IPS DF 6.9 (cell line): ENCODE measurements at places on chromosomes 12 and 14.

- no peak for DNase-seq
Measured at GRCh38 chr14:104546591-104547309, 32.8 kb upstream of the C14orf180 start.

DNA sequence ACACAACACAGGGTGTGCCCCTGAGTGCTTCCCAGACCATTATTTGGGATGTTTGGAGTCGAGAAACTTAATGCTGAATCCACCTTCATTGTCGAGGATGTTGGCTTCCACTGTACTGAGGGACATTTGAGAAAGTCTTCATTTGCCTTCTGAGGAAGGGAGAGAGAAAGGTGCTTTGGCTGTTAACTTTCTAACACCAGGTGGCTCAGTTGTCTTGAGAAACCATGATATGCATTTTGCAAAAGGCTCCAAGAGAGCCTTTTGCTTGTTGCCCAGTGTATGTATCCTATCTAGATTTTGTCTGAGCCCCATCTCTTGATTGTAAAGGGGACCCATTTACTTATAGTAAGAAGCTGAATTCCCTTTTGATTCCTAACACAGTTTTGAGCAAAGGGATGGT, 28.6 kb upstream of the NRXN3 start:
- no peak for DNase-seq

DNA sequence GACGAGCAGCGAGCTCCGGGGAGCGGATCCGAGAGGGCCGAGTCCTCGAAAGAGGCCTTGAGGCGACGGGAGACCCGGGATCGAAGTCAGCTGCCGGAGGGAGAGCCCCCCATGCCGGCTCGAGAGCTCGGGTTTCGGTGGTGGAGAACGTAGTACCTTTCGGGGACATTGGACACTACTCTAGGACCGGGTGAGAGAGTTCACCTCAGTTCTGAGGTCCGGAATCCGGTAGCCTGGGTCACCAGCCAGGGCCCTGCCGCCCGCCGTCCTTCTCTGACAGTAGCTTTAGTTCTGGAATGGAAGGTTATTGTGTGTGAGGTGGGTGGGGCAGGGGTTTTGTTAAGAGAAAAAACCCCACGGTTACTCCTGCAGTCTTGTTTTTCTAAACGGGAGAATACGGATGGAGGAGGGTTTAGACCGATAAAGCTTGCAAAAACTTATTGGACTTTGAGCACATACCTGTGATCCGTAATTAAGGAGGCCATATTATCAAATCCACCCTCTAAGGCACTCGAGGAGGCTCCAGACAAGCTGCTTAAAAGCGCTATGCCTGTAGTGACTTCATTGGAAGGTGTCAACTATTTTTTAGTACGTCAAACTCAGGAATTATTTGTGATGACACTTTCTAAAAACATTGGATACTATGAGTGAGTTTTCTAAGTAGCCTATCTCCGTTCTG, 765 bp downstream of the SCYL2 start:
- DNase-seq, result no peak

GRCh38 chr12:60920841-60921495, 1325.1 kb downstream of the SLC16A7 start:
- DNase-seq, result no peak

GRCh38 chr12:118126119-118126757, 9.7 kb upstream of the PEBP1 start:
- DNase-seq, result no peak

DNA sequence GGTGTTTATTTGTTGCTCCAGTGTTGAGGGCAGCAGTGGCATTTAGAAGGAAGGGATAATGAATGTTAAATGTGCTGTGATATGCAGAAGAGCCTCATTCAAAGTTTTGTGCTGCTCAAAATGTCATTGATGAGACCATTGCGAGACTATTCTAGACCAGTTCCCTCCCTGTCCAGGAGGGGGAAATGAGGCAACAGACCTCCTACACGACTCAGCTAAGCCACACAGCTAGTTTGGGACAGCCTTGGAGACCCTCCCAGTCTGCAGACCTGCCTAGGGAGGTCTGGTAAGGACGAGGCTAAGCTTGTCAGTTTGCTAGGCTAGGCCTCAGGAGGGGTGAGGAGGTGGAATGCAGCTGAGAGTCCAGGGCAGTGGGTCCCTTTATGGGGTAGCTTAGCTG, 116.0 kb downstream of the NRXN3 start:
- no peak for DNase-seq

GRCh38 chr12:49866859-49867569, 24.1 kb upstream of the BCDIN3D start:
- DNase-seq, result peak; percentile 54

DNA sequence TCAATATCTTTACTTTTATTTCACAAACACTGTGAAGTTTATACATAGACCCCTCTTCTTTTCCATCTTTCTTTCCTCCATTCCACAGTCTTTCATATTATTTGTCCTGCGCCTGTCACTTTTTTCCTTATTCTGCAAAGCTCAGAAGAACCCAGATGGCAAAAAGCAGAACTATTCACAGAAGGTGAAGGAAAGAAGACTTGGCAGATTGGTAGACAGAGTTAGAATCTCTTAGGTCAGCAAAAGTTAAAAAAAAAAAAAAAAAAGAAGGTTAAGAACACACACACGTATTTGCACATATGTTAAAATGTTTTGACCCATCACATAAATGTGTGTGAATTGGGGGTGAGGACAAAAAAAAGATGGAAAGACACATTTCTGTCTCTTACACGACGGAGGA, 50.3 kb upstream of the ABCC9 start:
- no peak for DNase-seq

GRCh38 chr12:112243255-112244110, 118.1 kb downstream of the TRAFD1 start:
- no peak for DNase-seq

DNA sequence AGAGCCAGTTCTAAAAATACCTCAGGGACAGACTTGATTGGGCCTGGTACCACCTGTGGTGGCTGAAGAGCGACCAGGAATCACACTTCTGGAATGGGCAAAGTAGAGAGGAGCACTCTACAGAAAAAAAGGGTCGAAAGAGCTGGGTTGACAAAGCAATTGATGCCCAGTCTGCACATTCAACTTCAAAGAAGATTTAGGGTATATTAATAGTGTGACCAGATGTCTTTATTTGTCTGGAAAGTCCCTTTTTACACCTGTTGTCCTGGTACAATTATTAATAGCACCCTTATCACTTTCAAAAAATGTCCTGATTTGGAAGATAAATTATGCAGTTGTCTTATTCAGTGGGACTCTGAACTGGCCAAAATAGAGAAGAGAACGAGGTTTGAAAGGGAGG, 137.5 kb downstream of the DYRK2 start:
- no peak for DNase-seq

- DNase-seq, result no peak
Measured at GRCh38 chr14:52060080-52060479, 8.8 kb downstream of the NID2 start.

GRCh38 chr14:73463411-73463810, 5.1 kb upstream of the NUMB start:
- no peak for DNase-seq

DNA sequence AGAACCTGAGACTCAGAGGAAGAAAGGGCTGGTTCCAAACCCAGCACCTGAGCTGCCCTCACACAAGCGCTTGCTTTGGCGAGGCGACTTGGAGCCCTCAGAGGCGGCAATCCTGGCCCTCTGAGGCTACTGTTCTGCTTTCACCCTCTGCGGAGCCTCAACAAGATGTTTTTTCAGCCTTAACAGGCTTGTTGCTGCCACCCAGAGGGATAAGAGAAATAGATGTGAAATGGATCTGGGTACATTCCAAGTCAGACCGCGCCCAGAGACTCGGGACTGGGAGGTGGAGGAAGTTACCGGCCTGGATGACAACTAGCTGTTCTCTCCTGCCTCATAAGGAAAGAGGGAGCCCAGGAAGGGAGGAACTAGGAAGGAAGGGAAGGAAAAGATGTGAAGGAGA, 89.6 kb downstream of the TTC7B start:
- no peak for DNase-seq

- DNase-seq, result no peak
Measured at GRCh38 chr12:78555802-78556201, 308.8 kb upstream of the SYT1 start.

DNA sequence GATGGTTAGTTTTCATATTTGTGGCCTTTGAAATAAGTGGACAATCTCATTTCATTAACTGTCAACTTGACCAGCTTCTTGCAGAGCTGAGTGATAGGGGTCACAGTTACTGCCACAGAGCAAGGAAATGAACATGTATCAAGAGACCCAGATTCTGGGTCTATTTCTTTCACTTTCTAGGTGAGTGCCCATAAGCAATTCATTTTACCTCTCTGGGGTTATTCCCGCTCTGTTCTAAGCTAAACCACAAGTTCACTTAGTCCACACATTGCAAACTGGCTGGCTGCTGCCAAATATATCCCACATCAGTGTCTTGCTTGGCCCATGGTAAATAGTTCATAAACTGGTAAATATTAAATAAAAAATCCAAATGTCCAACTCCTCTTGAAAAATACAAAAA, 29.9 kb downstream of the GPHB5 start:
- no peak for DNase-seq

DNA sequence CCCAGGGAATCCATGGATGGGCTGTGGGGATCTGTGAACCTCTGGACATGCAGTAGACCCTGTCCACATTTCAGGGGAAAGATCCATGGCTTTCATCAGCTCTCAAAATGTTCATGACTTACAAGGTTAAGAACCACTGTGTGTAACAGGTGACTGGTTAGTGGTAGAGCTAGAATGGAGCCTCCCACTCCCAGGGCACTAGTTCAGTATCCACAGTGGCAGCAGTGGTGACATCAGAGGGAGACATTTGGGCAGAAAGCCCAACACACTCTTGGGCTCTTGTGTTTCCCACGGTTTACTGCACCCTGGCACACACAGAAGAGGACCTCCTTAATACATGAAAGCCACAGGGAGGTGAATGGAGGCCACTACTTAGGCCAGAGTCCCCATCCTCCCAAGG, 9.1 kb downstream of the KRT74 start:
- no peak for DNase-seq

DNA sequence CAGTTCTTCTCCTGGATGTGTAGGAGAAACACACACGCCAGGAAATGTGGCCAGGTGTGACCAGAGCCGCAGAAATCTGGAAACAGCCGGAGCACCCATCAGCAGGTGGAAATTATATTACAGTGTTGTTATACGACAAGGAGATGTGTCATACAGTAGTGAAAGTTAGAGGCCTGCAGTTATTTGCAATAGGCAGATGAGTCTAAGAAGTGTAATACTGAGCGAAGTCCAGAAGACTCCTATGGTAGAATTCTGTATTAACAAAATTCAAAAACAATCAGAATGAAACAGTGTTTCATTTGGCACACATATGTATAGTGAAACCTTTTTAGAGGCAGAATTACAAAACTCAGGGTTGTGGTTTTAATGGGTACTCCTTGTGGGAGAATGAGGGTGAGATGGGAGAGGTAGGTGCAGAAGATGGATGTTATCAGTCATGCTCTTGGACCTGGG, 39.3 kb upstream of the AMN start:
- DNase-seq, result no peak

- no peak for DNase-seq
Measured at GRCh38 chr12:84976133-84976532, 59.9 kb downstream of the TSPAN19 start.

- DNase-seq, result no peak
Measured at GRCh38 chr14:21090194-21090939, 8.1 kb downstream of the ZNF219 start.

- no peak for DNase-seq
Measured at GRCh38 chr12:28603801-28604200, 413.5 kb downstream of the CCDC91 start.

GRCh38 chr12:107486140-107486892, 199.3 kb upstream of the PWP1 start:
- no peak for DNase-seq

DNA sequence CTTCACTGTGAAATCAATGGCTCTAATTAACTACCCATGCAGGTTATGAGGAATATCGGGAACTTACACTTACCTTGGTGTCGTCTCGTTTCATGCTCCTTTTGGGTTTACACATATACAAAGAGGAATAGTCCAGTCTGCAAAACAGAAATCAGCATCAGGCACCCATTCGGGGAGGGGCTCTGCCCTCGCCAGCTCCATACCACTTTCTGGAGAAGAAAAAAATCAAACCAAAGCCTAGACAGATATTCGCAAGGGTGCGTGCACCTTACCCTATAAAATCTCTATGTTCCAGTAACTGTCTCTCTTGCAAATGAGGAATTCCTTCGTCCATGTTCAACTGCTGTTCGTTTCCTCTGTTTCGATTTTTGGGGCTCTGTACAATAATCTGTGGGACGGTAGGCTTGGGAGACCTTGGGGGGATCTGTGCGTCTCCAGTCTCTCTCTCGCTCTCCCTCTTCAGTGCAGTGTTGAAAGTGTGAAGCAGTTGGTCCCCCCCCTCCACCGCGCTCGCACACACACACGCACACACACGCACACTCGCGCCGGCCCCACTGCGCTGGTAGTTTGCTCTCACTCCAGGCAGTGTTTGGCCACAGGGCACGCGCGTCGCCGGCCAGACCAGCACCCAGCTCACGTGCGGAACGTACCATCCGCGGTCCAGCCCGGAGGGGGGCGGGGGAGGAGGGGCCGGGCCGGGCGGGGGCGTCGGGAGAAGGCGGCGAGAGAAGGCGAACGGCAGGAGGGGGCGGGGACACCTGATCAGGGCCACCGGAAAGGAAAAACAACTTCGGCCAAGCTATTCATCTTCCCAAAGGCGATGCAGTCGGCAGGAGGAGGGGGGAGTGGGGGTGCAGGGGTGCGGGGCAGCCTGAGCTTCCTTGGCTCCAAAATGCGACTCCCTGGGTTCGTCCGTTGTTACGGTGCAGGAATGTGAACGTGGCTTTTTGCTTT, at the start of gene BHLHE41:
BHLHE41 (minus strand) TSS at position 592 of the 954 bp plus-strand sequence; CDS start at position 334, 258 bp downstream.
- no peak for DNase-seq

DNA sequence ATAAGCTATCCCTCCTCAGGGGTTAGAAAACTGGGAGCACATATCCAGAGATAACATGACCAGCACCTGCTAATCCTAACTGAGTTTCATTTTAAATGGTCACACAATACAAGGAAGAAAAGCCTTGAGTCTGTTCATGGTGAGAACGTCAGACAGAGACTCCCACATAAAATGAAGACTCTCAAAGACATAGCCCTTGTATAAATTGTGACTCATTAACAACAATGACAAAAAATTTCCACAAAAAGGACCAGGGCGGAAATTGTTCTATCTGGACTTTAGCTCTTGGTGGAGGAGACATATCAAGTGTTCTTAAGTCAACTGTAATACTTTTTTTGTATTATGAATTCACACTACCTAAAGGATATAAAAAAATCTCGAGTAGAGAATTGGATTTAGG, 313.7 kb upstream of the DCN start:
- no peak for DNase-seq

GRCh38 chr12:53726946-53727309, 324 bp downstream of the CALCOCO1 start:
- no peak for DNase-seq

- no peak for DNase-seq
Measured at GRCh38 chr14:62347562-62348011, 585.4 kb downstream of the SNAPC1 start.

- DNase-seq, result no peak
Measured at GRCh38 chr12:69204191-69204590, 35.2 kb upstream of the CPSF6 start.

GRCh38 chr12:74456431-74456830, 81.2 kb upstream of the ATXN7L3B start:
- no peak for DNase-seq
